Activated CD4-positive, alpha-beta T cell treated with anti-CD3 and anti-CD28 coated beads, Interleukin-10, Interleukin-2, amounts not matched to agents 100 ng/mL and 50 ng/mL, durations not matched to agents 16 hours and 8 hours (primary cell): ENCODE measurements at places on chromosomes 3 and 15.

GRCh38 chr15:63049783-63050371 is 7.3 kb downstream of the TPM1 start:
- DNase-seq = no peak

GRCh38 chr15:91146728-91147127 is 46.7 kb downstream of the SV2B start:
- no peak for DNase-seq

GRCh38 chr15:60373327-60373726 is 24.5 kb downstream of the ANXA2 start:
- no peak for DNase-seq

DNA sequence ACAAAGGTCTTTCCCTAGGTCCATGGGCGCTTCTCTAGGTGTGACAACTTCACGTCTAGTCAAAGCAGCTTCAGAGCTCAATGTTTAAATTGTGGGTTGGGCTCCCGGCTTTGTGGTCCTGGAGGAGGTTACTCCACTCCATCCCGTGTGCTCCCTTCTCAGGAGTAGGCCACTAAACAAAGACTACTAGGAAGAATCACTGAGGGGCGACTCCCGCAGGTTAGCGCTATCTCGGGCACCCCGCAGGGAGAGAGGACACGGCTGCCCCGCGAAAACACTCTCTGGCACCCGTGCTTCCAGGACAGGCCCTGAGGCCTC is 500 bp downstream of the PARP6 start:
- DNase-seq = no peak

DNA sequence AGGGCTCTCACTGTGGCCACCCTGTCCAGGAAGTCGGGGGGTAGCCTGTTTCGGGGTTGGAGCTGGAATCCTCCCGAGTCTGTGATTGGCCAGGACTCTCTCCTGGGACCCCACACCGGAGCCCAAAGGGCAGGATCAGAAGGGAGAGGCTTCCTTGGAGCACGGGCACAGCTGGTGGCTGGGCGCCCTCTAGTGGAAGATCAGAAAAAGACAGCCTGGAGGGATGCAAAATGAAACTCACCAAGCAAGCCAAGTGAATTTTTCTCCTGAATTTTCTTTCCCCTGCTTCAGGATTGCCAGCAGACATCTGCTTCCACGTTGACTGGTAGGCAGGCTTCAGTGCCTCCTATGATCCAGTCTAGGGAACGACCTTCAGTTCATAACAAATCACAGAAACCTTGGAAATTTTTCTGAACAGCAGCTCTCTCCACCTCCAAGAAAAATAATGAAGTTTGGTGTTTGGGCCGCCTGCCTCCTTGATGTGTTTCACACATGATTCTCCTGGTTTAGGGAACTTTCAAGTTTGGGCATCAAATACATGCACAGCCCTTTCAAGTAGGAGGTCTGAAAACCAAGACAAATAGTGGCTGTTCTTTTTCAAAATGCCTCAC is 224.6 kb downstream of the VPS13C start:
- peak; percentile 65 for DNase-seq

DNA sequence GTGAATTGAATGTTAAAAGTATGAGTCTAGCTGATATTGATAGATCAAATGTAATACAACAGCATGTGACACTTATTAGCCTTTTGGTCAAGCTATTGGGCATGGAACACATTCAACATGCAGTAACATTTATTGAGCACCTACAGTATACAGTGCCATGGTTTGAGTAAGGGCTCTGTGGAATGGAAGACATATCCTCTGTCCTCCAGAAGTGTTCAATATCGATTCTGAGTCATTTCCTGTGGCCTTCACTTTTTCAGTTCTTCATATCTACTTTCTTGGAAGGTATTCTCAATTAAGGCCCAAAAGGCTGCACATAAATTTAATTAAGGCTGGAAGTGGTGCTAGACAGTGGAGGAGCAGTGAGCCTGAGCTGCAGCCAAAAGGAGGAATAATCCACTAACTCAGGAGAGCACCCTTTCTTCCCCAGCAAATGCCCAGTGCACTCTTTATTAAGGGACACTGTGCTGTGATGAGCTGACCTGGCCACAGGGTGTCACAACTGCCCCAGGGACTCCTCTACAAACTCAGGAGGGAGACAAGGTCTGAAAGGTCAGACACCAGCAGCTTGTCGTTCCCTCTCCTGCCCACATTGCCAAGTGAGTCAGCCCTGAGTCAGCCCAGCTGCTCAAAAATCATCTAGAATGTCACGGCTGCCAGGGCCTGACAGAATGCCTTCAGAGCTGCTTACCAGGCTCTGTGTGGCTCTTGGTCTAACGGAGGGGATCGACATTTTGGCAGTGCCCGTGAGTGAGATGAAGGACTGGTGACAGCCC is 544.8 kb downstream of the AGBL1 start:
- DNase-seq = peak; percentile 88

- no peak for DNase-seq
These were observed 12.2 kb downstream of the ZNF774 start for GRCh38 chr15:90364251-90364650.

GRCh38 chr3:106611116-106611515 is 742.3 kb upstream of the CBLB start:
- no peak for DNase-seq

DNA sequence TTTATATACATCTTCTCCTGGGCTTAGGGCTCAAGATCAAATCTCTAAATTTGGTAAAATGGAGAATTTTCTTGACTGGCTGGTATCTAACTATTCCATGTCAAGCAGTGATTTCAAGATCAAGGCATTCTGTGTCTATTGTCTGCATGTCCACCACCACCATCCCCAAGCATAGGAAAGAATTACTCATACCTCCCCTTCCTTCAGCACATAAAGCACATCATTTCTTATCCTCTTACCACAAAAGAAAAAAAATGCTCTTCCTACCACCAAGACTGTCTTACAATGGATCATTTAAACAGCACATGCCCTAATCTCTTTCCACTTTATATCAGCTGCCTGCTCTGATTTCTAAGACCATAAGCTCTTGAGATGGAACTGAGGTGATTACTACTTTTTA is 470.5 kb upstream of the THBS1 start:
- no peak for DNase-seq

GRCh38 chr3:44036850-44037249 is 204.8 kb upstream of the TOPAZ1 start:
- no peak for DNase-seq

DNA sequence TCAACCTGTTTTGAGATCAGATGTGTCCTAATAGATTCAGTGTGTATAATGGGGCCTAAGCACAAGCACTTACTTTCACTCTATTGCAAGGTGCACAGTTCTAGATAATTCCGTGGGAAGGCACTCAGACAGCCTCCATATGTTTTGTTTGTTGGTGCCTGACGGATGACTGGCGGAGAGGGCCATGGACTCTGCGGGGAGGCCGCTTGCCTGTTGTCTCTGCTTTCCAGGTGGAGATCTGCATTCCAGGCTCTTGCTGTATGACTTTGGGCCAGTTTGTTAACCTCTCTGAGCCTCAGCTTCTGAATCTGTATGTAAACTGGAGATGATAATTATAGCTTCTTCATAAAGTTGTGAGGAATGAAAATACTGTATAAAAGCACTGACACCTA is 1.5 kb downstream of the IRAK2 start:
- no peak for DNase-seq

- peak; percentile 62 for DNase-seq
These were observed 13.3 kb upstream of the TMF1 start for GRCh38 chr3:69065318-69065964.

GRCh38 chr15:81074773-81075172 is 59.3 kb upstream of the CFAP161 start:
- peak; percentile 28 for DNase-seq

- no peak for DNase-seq
These were observed 415.1 kb upstream of the NECTIN3 start for GRCh38 chr3:110656394-110657025.

GRCh38 chr3:33438284-33438668 is 1.9 kb downstream of the UBP1 start:
- DNase-seq = peak; percentile 38

DNA sequence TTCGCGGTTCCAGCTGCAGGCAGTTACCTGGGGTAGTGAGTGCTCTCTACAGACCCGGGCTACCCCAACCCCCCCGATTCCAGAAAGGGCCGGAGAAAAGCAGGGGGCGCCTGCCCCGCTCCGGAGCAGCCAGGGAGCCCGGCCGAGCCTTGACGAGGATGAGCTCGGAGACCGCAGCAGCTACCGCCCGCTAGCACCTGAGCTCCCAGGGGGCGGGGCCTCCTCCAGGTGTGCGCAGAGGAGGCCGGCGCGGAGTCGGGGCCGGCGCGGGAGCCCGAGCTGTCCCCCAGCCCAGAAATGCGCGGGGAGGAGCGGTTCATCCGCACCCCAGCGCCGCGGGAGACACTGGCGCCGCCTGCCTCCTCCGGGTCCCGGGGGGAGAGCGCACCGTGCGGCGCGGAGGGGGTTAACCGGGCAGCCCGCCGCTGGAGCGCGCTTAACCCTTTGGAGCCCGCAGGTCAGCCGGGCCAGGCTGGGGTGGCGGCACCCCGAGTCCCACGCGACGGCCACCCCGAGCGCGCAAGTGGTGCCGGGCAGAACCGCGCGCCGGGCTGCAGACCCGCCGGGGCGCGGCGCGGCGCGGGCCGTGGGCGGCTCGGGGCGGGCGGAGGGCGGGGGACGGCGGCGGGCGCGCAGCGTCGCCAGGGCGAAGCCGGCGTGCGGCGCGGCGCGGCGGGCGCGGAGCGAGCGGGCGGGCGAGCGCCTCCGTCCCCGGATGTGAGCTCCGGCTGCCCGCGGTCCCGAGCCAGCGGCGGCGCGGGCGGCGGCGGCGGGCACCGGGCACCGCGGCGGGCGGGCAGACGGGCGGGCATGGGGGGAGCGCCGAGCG is at the start of gene CACNA1D:
TSS of gene CACNA1D (plus strand) at position 649 of the 829 bp plus-strand sequence. CDS start 556 bp downstream, outside the sequence.
- DNase-seq = no peak

GRCh38 chr3:42057561-42058211 is 33.5 kb upstream of the TRAK1 start:
- DNase-seq = no peak

DNA sequence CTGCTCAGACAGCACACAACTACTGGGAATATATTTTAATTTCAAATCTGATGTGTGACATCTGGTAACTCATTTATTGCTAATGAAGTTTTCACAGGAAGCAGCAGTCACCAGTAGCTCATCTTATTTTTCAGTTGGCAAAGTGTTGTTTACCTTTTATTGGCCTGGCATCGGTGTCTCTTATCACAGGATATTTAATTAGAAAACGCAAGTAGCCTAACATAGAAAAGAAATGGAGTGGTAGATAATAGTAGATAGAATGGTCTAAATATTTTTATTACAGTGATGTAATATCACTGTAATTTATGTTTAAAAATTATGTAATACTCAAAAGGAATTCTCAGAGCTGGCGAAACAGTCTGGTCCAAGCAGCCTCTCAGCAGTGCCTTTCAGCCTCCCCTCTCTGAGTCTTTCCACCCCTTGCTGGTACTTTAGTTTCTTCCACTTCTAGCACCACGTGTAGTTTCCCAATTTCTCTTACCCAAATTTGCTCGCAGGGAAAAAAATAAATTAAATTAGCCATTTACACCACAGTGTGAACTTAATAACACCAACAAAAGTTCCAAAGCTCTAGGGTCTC is 31.9 kb downstream of the AGTR1 start:
- DNase-seq = no peak

- no peak for DNase-seq
These were observed 162.8 kb downstream of the PTPRG start for GRCh38 chr3:61724183-61724582.

GRCh38 chr3:113747283-113748046 is 630 bp downstream of the ATP6V1A start:
- DNase-seq = peak; percentile 63

- DNase-seq = no peak
These were observed 17.4 kb downstream of the ABTB1 start for GRCh38 chr3:127690106-127690505.

DNA sequence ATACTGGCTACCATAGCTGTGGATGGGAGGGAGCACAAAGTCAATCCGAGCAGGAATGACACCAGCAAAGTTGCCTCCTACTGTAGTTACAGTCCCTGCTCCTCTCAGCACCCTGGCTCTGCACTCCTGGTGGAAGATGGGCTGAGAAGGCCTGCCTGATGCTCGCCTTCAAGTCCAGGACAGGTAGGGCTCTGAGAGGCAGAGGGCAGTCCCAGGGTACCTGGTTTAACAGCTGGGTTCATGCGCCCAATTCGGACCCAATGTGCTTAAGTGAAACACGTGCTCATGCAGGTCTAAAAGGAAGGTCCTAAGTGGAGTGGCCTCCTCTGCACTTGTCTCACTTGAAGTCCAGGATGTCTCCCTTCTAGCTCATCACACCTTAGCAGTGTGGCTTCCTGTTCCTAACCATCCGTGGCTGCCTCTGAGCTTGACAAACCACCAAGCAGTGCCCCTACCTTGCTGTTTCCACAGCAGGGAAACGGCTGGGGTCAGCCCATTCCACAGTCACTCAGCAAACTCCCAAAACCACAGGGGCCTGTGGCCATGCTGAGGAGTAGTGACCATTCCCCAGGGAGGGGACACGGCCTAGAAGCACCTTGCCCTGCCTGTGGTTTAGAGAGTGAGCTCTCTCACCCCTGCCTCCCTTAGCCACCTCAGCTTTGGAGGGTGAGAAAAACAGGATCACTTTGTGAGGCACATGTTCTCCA is 3.9 kb upstream of the MUSTN1 start:
- DNase-seq = peak; percentile 52

GRCh38 chr3:100198579-100199269 is 62.1 kb upstream of the TBC1D23 start:
- DNase-seq = no peak

DNA sequence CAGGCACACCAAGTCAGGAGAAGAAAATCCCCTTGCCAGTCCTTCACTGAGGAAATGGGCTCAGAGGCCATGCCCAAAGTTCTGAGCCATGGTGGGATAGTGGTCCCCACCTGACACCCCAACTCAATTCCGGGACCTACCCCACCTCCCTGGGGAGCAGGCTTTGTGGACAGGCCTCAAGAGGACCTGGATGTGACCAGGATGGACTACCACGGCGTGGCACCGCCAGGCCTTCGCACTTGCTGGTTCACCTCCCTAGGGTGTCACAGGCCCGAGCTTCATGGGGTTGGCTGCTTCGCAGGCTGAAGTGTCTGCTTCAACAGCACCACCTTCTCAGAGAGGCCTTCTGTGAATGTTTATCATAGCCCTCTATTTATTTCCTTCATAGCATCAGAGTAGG is 31.7 kb downstream of the POC1A start:
- no peak for DNase-seq

DNA sequence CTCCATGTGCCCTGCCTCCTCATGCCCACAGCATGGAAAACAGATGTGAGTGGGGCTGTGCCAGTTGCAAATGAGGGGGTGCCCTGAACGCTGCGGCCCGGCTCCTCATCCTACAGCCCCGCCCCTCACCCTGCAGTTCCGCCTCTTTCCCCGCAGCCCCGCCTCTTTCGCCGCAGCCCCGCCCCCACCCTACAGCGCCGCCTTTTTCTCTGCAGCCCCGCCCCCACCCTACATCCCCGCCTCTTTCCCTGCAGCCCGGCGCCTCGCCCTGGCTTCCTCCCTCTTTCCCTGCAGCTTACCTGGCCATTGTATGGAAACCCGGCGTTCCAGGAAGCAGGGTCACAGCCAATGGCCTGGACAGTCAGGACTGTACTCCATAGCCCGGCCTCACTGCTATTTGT is 284.9 kb downstream of the TLE3 start:
- no peak for DNase-seq

- no peak for DNase-seq
These were observed 552.5 kb upstream of the NECTIN3 start for GRCh38 chr3:110519071-110519470.
